ENCODE measurements at places on chromosomes 2 and 18. TPM values are rescaled to one million over a fixed set of nuclear protein-coding genes. Genes with fewer than 3 reads are reported as not detected.
A peak's percentile ranks its signal among the peaks of the same experiment; 100 is the strongest.

DNA sequence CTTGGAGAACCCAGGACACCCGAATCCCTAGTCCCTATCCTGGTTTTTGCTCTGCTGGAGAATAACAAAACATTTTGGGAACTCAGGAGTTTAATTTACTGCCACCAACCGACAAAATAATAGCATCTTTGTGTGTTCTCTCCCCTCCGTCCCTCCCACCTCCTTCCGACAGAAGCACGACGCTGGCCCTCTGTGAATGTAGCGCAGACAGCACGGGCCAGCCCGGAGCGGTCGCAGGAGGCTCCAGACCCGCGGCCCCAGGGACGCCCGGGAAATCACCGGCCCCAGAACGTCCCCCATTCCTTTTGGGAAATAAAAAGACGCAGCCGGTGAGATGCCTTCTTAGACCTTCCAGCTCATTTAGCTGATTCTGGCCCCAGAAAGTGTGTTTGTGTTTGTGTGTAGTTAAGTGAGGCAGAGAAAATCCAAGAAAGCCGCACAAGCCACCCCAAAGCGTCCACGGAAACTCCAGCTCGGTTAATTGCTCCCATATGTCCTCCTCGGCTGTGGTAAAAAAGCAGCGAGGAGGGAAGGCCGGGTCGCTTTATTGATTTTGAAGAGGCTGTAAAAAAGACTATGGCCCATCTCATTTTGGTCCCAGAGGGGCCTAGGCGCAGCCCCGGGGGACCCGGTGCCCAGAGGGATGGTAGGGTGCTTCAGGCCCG, 577 bp upstream of the TANC1 start:
- H3K4me3 ChIP-seq: no peak overlapping the region
- H3K27me3 ChIP-seq: peaks cover 4% of the 10 kb centered on the region
- H3K27ac ChIP-seq: no peak overlapping the region
- peaks cover 9% of the 10 kb centered on the region for H3K4me1 ChIP-seq
- no peak for DNase-seq
- no peaks in the 10 kb centered on the region for H3K36me3 ChIP-seq

- no peak overlapping the region for H3K4me3 ChIP-seq
- no peaks in the 10 kb centered on the region for H3K36me3 ChIP-seq
- H3K4me1 ChIP-seq: no peaks in the 10 kb centered on the region
- H3K27ac ChIP-seq: no peak overlapping the region
Measured at GRCh38 chr2:175815537-175815936, 186.5 kb downstream of the LNPK start.

GRCh38 chr2:161245261-161245553, 63.0 kb upstream of the PSMD14 start:
- no peak for DNase-seq
- H3K27ac ChIP-seq: peak overlapping the region; percentile 83
- H3K36me3 ChIP-seq: no peaks in the 10 kb centered on the region
- H3K27me3 ChIP-seq: no peaks in the 10 kb centered on the region

- no peak overlapping the region for H3K27ac ChIP-seq
- no peaks in the 10 kb centered on the region for H3K27me3 ChIP-seq
Measured at GRCh38 chr2:47653902-47654789, 128.8 kb upstream of the MSH6 start.

DNA sequence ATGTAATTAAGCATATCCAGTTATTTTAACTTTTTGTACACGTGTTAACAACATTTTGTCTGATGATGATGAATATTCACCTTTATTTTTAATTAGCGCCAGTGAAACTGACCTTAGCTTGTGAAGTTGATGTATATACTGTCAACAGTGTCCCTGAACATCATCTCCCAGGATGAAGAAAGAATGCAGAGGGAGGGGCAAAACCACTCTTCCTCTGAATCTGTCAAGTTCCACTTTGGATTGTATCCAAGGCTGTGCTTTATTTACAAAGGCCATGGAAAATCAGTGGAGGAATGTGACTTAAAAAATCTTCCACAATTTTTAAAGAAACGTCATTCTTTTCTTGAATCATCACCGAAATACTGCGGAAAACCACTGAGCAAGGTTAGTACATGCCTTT, 4.5 kb upstream of the RMDN2 start:
- no peak overlapping the region for H3K4me3 ChIP-seq
- H3K4me1 ChIP-seq: peaks cover 8% of the 10 kb centered on the region
- no peak overlapping the region for H3K27ac ChIP-seq
- H3K27me3 ChIP-seq: no peaks in the 10 kb centered on the region
- H3K36me3 ChIP-seq: no peaks in the 10 kb centered on the region
- no peak for DNase-seq

GRCh38 chr2:42585779-42586178, 17.3 kb downstream of the MTA3 start:
- no peak overlapping the region for H3K4me3 ChIP-seq
- no peaks in the 10 kb centered on the region for H3K27me3 ChIP-seq
- no peak for DNase-seq

DNA sequence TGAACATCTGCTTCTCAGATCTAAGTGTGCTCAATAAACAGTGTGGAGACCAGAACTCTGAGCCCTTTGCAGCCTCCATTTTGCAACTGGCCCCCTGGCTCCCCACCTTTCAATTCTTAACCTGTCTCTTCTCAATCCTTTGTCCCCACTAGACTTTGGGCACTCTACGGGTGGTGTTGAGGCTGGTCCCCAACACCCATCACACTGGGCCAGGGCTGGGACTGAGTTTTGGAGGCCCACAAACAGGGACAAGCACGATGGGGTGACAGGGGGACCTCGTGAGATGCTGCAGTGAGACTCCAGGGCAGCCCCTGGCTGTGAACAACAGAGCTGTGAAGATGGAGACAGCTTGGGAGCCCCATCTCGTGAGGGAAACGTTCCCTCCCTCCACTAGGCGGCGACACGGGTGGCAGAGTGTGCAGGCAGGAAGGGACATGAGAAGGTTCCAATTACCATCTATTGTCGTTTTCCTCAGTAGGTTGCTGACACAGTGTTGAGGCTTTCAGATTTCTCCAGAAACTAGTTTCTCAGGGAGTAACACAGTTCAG, 1.2 kb downstream of the ANKMY1 start:
- H3K27ac ChIP-seq: no peak overlapping the region
- no peak overlapping the region for H3K4me3 ChIP-seq
- H3K27me3 ChIP-seq: no peaks in the 10 kb centered on the region
- peaks cover 35% of the 10 kb centered on the region for H3K4me1 ChIP-seq
- H3K36me3 ChIP-seq: no peaks in the 10 kb centered on the region
- peak; percentile 45 for DNase-seq

DNA sequence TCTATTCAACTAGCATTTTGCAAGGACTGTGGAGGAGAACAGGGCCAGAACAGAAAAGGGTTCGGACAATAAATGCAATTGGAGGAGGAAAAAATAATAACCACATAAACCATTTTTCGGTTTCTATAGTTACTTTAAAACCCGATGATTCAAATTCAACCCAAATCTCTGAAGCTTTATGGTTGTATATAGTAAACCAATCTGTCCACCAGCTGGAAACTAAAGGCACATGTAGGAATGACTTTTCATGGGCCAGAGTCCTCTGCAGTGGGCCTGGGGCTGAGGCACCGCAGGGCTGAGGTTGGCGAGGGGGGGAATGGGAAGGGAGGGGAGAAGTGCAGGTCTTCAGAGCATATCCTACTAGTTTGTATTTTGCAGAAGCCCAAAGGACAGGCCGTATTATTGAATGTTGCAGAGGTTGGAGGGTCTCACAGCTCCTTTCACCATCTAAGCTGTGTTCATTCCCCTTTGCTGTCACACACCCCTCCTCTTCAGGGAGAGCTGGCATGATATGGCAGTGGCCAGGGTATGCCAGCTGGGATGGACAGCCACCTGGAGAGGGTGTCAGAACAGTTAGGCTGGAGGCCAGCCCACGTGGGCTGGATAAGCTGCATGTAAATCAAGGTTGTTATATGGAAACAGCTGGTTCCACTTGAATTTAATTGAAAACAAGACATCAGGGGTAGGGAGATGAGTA, 267.1 kb downstream of the PRKCE start:
- no peak overlapping the region for H3K4me3 ChIP-seq
- H3K27ac ChIP-seq: no peak overlapping the region
- no peaks in the 10 kb centered on the region for H3K27me3 ChIP-seq
- H3K36me3 ChIP-seq: no peaks in the 10 kb centered on the region
- H3K4me1 ChIP-seq: no peaks in the 10 kb centered on the region

DNA sequence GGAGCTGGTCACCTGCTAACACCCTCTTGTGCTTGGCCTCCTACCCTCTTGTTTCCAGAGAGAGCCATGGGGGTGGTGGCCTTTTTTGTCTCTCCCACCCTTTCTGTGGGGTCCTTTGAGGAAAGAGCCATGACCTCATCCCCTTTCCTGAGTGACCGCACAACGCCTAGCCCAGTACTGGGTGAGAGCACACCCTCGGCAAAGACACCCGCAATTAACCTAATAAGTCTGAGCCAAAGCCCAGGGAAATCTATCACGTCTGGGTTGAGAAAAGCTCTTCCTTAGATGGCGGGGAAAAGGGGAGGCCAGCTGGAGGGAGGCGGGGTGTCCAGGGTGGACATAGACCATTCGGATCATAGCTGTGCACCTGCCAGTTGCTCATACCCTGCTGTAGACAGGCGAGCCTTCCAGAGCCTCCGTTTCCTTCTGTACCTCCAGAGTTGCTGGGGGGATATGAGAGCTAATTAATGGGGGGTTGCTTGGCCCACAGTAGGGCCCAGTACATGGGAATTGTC, 93.7 kb upstream of the MCFD2 start:
- no peak for DNase-seq
- no peak overlapping the region for H3K27ac ChIP-seq
- H3K36me3 ChIP-seq: peaks cover 87% of the 10 kb centered on the region

DNA sequence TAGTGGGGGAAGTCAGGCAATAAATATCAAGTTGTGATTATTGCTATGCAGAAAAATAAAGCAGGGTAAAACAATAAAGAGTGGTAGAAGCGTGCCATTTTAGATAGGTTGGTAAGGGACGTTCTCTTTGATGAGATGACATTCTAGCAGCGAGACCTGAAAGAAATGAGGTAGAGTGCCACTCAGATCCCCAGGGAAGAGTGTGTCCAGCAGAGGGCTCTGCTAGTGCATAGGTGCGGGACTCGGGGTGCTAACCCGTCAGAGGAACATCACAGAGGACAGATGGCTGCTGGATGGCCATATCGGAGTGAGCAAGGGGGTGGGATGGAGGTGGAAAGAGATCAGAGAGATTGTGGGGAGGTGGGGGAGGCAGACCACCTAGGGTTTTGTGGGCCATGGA, 16.3 kb upstream of the GTF2A1L start:
- no peaks in the 10 kb centered on the region for H3K36me3 ChIP-seq
- no peaks in the 10 kb centered on the region for H3K4me1 ChIP-seq
- H3K27me3 ChIP-seq: no peaks in the 10 kb centered on the region
- DNase-seq: no peak

DNA sequence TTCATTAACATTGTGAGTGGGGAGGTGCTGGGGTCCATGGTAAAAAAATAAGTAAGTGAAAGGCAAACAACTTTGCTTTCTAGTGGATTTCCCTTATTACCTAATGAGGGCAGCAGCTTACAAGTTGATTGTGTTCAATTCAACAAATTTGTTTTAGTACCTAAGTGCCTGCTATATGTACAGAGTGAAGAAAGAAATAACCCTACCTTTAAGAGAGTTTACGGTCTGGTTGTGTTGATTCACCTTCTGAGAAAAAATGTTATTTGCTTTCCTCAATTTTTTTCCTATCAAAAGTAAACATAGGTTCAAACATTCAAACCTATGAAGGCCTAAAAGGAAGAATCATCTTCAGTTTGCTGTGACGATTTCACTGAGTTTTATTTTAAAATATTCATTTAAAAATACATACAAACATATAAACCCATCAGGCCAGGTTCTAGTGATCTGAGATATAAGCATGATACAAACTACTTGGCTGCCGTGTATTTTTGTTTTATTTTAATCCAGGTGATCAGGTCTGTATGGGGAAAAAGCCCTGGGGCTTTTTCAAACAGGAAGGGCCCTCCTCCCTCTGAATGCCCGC, 1.5 kb upstream of the SPTBN1 start:
- H3K36me3 ChIP-seq: no peaks in the 10 kb centered on the region
- H3K27me3 ChIP-seq: peaks cover 4% of the 10 kb centered on the region
- H3K4me1 ChIP-seq: peaks cover 6% of the 10 kb centered on the region

- peak; percentile 22 for DNase-seq
- H3K27me3 ChIP-seq: no peaks in the 10 kb centered on the region
- peaks cover 7% of the 10 kb centered on the region for H3K4me1 ChIP-seq
- peak overlapping the region; percentile 28 for H3K27ac ChIP-seq
Measured at GRCh38 chr2:174788291-174788929, 24.1 kb upstream of the CHRNA1 start.

DNA sequence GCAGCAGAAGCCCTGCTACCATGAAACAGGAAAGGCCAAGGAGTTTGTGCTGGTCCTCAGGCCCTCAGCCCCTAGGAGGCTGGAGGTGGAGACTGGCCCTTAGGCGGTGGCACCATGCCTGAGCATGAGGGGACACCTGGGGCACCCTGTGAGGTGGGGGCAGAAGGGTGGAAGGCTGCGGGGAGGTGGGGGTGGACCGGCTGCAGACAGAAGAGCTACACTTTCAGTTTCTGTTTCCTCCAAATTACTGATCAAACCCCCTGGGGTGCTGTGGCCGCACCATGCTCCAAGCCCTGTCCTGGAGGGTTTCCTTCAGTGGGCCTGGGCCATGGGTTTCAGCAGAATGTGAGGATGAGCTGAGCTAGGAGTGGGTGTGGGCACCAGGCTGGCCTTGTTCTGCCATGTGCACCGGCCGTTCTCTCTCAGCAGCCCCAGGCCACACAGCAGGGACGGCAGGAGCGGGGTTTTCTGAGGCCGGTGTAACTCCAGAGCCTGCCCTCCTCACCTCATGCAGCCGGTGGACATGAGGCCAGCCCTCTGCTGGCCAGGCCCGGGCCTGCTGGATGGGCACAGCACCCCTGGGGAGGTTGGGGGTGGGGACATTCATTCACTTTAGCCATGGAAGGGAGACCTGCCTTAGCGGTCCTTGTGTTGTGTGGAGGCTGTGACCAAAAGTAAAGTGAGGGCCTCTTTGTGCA, 51.5 kb downstream of the PLEKHB2 start:
- H3K4me1 ChIP-seq: no peaks in the 10 kb centered on the region
- no peaks in the 10 kb centered on the region for H3K27me3 ChIP-seq
- no peak for DNase-seq
- H3K27ac ChIP-seq: no peak overlapping the region
- no peaks in the 10 kb centered on the region for H3K36me3 ChIP-seq
- H3K4me3 ChIP-seq: peak overlapping the region; percentile 24

SIX3 gene
- not detected for total RNA-seq

CXXC1 gene
- 141 TPM for total RNA-seq

LAMA3 gene
- total RNA-seq: not detected

EIF2B4 gene
- total RNA-seq: 56.1 TPM

CENPA gene
- not detected for total RNA-seq

NEU4 gene
- 13.9 TPM for total RNA-seq

RNU2-63P gene
- total RNA-seq: 28.7 TPM

MAPRE3 gene
- total RNA-seq: 3.2 TPM

Measured in naive thymus-derived CD4-positive, alpha-beta T cell (primary cell).